Stimulated activated CD8-positive, alpha-beta memory T cell treated with anti-CD3 and anti-CD28 coated beads, Interleukin-12 subunit alpha, Interleukin-12 subunit beta, amount 100 ng/mL, for 1 hour (primary cell): ENCODE measurements at places on chromosomes 2 and 18.

GRCh38 chr2:231940795-231941194 is 14.6 kb upstream of the NPPC start:
- DNase-seq, result no peak

GRCh38 chr2:233992513-233993217 is 57.8 kb upstream of the SPP2 start:
- no peak for DNase-seq

DNA sequence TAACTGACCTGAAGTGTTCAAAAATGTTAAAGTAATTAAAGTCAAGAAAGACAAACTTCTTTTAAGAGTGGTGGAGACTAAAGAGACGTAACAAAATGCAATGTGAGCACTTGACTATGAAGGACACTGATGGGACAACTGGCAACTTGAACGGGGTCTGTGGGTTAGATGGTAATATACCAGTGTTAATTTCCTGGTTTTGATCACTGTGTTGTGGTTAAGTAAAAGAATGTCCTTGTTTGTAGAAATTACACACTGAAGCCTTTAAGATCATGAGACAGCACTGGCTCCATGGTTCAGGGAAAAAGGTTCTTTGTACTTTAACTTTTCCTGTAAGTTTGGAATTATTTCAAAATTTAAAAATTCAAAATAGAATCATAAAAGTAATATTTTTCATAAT is 58.2 kb downstream of the REL start:
- no peak for DNase-seq

DNA sequence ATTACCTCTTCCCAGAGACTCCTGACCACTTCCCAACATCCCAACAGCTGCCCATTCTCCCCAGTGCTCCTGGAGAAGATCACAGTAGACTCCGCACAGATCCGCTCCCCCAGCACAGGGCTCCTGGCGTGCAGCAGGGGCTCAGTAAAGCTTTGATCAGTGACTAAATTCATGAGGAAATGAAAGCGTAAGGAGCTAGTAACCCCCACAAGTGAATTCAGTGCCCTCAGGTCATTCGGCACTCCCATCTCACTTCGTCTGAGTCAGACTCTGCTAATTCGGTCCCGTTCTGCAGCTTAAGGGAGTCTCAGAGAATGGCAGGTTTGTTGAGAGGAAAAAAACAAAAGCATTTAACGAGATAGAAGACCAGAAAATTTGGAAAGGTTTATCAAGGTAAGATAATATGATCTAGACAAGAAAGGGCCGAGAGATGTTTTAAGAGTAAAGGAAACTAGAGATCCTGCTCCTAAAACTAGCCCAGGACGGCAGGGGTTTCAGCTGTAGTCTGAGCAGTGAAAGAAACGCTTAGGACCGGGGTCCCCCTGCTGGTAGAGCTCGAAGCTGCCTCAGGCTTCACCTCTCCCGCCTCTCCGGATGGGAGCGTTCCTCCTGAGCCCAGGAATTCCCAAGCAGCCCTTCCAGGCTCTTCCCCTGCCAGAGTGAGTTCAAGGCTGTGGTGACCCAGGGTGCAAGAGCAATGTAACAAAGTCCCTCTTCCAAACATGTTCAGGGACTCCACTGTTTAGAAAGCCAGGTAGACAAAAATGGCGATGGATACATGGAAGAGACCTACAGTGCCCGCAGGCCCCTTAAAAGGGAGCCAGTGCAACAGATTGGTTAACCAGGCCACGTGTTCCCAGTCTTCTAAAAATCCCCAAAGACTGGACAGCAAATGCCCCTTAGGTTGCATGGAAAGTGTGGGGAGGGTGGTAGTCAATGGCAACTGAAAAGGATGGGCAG is 127.3 kb downstream of the DNER start:
- DNase-seq, result no peak
